ENCODE measurements at places on chromosomes 1 and 21.
A peak's percentile ranks its signal among the peaks of the same experiment; 100 is the strongest.

GRCh38 chr1:194487172-194487571 is 1300.8 kb upstream of the B3GALT2 start:
- DNase-seq = no peak

GRCh38 chr1:226332947-226333346 is 24.0 kb upstream of the LIN9 start:
- DNase-seq = no peak

GRCh38 chr1:208280681-208281450 is 36.7 kb upstream of the PLXNA2 start:
- no peak for DNase-seq

- DNase-seq = no peak
Observed at GRCh38 chr1:59738152-59738551, 76.6 kb upstream of the HOOK1 start.

DNA sequence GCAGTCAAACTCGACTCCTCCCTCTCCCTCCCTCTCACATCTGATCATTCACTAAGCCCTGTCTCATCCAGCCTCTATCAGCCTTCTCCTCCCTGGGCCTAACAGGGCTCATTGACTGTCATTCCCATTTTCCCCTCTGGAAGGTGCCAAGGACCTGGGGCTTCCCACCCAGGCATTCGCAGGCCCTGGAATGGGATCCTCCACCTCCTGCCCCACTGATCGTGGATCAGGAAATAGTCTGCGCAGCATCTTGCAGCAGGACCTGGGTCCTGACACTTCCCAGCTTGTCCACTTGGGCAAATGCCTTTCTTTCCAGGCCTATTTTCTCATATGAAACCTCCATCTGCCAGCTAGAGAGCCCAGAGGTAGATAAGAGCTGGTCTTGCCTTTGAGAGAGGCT is 71.2 kb upstream of the ZC3H12A start:
- no peak for DNase-seq

DNA sequence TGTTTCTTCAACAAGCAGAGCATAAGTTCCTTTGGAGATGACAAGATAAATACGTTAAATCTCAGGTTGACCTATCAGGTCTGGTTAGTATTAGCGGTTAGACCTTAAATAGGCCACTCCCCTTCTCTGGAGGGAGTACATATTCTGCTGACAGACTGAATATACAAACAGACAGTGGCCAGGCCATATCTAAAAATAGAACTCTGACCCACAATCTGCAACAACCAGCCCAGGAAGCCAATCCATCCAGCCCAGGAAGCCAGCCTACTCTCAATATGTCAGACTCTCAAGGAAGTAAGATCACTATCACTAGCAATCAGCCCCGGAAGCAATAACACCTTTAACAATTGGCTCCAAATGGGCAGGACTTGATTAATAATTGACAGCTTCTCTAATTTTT is 6.7 kb downstream of the IL20 start:
- no peak for DNase-seq

DNA sequence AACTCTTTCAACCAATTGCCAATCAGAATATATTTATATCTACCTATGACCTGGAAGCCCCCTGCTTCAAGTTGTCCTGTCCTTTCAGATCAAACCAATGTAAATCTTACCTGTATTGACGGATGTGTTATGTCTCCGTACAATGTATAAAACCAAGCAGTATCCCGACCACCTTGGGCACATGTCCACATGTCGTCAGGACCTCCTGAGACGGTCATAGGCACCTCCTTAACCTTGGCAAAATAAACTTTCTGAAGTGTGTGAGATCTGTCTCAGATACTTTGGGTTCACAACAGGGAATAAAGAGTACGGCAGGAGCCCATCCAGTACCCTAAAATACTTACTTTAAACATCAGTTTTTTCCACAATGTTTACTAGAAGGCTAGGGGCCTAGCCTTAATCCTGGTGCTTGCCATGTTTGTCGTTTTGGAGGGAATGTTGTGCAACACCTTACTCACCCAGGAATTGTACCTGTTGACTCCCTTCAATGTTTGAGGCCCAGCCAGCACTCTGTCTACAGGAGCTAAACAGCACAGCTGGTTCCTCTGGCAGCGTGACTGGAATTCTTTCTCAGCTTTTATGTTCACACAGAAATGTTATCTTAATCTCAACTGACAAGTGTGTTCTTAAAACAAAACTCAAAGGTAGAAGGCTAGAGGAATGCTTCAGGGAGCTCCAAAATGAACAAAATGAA is 90.8 kb upstream of the USP25 start:
- DNase-seq = no peak

GRCh38 chr1:184507604-184508280 is 120.9 kb downstream of the C1orf21 start:
- DNase-seq = no peak

GRCh38 chr1:229047840-229048620 is 222.9 kb upstream of the RAB4A start:
- no peak for DNase-seq

- no peak for DNase-seq
Observed at GRCh38 chr21:25506261-25506660, 101.0 kb downstream of the MRPL39 start.

- DNase-seq = no peak
Observed at GRCh38 chr1:109243221-109243620, 6.1 kb upstream of the CELSR2 start.

DNA sequence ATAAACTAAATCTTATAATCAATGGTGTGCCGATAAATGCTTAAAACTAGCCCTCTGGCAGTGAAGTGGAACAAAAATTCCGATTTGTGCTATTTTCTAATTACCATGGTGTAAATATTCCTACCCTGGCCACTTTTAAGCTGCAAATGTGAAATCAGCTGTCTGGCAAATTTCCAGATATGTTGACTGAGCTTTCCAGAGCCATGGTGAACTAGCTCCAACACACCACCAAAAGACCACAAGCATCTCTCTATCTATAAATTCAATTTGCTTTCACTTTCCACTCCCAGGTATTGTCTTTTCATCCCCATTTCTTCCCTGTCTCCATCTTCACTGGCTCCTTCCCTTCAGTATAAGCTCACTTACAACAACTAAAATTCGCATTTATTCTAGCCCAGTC is 152.3 kb upstream of the RGS18 start:
- DNase-seq = no peak

- peak; percentile 97 for DNase-seq
Observed at GRCh38 chr1:227734856-227735538, at the start of the genes JMJD4 and SNAP47. TSS of gene JMJD4 (minus strand) at chr1:227735302. CDS start at chr1:227735273, 29 bp downstream. TSS of gene SNAP47 (plus strand) at chr1:227735435. CDS start at chr1:227747737, 12,302 bp downstream.

- DNase-seq = peak; percentile 47
Observed at GRCh38 chr1:17335821-17336710, 28.1 kb downstream of the PADI4 start.

GRCh38 chr21:35508139-35508888 is 459.2 kb upstream of the RUNX1 start:
- DNase-seq = no peak

- no peak for DNase-seq
Observed at GRCh38 chr1:59718989-59719360, 95.8 kb upstream of the HOOK1 start.

- DNase-seq = no peak
Observed at GRCh38 chr1:48216313-48216712, 6.2 kb upstream of the SLC5A9 start.

GRCh38 chr21:28769683-28770082 is 223.0 kb downstream of the LTN1 start:
- no peak for DNase-seq

DNA sequence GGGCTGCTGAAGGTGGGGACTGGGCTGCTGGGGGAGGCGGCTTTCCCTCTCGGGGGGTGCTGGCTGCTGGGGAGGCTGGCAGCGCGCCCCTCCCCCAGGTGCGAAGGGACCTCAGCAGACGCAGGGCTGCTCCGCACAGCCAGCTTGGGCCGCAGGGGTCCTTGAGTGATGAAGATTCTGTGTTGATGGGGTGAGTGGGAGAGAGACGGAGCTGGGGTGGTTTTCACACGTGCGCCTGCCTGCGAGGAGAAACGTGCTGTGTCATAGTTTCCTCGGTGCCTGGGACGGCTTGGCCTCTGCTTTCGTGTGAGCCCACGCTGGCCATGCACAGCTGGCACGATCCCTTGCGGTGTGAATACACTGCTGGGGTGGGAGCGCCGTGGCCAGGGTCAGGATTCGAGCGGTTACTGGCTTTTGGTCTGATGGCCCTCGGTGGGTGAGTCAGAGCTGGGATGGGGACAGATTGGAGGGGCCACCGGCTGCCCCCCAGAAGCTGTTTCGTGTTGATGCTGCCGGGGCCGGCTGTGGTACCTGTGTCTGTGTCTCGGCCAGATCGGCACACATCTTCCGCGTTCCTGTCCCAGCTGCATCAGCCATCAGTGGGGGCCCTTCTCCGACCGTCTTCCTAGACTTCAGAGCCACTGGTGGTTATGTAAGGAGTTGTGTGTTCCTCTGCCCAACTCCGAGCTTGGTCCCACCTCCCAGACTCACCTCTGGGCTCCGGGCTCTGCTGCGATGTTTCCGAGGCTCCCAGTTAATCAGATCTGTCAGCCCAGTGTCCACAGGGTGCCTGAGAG is 24.9 kb downstream of the PRKCZ start:
- DNase-seq = no peak

DNA sequence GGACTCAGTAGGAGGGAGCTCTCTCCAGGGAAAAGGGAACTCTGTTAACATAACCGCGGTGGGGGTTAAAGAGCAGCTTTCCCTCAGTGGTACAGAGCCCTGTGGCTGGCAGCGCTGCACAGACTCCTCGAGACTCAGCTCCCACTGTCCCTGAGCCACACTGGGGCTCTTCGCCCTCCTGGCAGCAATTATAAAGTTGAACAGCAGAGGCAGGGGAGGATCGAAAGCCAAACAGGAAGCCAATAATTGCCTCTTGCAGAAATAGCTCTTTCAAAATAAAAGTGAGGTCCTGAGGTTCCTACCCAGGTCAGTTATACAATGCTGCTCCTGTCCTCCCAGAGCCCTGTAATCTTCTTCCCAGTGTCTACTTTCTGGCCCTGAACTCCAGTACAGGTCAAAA is 77.0 kb downstream of the FAM78B start:
- no peak for DNase-seq

DNA sequence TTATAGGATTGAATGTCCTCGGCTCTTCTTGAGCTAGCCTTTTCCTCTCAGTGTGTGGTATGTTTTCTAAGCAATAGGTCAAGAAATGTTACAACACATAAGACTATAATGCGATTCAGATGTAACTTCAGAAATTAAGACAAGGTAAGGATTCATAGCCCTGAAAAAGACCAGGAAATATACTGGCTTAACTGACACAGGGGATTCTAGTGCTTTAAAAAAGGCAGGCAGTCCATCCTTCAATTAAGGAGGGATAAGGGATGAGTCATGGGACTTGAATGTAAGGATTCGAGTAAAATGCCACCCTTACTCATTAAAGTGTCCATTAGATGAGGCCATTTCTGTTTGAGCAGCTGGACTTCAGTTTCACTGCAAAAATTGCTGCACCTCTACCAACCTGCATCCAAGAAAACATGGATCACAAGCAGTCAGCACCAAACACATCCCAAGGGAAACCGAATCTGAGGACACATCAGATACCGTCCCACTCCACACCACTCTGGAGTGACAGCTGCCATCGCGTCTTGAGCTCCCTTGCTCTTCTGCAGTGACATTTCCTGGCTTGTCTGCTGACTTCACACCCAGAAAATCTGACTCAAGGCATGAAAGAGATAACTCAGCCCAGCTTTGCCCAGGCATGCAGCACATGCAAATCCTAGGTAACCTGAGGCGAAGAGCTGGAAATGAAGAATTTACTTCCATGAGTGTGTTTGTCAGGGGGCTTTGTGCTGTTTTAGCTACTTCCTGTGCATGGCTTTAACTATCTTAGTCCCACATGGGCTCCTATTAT is 37.8 kb downstream of the NGF start:
- no peak for DNase-seq

- no peak for DNase-seq
Observed at GRCh38 chr1:109198745-109199144, 15.0 kb upstream of the SARS1 start.

GRCh38 chr21:25834381-25834780 is 99.6 kb downstream of the GABPA start:
- DNase-seq = no peak

GRCh38 chr1:18101508-18101907 is 6.1 kb upstream of the IGSF21 start:
- no peak for DNase-seq

- no peak for DNase-seq
Observed at GRCh38 chr1:215273838-215274516, 191.4 kb downstream of the KCNK2 start.

DNA sequence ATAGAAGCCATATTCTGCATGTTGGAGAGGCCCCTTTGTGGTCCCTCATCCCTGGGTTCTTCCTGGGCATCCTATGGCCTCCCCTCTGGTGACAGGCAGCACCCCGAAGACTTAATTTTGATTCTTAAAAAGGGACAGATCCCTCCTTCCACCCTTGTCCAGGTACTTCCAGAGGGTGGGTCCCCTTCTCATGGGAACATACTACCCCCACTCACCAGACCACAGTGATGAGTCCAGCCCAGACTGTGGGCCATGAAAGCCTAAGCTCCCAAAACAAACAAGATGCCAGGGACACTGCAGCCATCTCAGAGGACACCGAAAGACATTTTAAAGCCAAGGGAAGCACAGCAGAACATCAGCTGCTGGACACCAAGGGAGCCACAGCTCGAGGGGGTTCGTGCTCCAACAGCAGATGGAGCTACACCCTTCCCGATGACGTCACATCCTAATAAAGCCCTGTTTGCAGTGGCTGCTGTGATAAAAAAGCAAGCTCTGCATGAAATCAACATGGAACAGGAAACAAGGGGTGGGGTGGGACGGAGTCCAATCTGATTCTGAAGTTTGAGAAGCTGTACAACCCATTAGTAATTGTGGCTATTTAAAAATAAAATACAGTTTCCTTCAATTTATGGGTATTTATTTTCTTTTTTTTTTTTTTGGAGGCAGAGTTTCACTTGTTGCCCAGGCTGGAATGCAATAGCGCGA is 32.4 kb downstream of the GNB1 start:
- DNase-seq = peak; percentile 44

DNA sequence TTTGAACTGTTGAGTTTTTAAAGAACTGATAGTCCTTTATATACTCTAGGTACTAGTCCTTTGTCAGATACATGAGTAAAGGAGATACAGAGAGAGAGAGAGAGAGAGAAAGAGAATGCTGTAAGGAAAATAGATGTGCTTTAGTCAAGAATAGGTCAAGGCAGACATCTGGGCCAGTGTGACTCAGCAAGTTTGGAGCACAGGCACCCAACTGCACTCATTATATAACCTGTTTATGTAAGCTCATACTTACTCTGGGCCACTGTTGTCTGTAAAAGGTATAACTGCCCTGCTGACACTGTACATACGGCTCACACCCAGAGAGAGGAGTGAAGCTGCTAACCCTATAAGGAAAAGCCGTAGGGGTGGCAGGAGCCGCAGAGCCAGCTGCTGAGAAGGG is 32.2 kb upstream of the AKT3 start:
- no peak for DNase-seq

- peak; percentile 69 for DNase-seq
Observed at GRCh38 chr1:228459091-228459993, 27.8 kb upstream of the RNF187 start.

GRCh38 chr1:64251971-64252370 is 48.5 kb downstream of the UBE2U start:
- no peak for DNase-seq

GRCh38 chr1:44276901-44277300 is 63.6 kb downstream of the DMAP1 start:
- no peak for DNase-seq

All from CD8-positive, alpha-beta T cell (primary cell).